HEK293T (cell line): ENCODE measurements at places on chromosomes 4 and X.
A peak's percentile ranks its signal among the peaks of the same experiment; 100 is the strongest.

GRCh38 chrX:77160301-77160700 lies 286.9 kb upstream of the FGF16 start:
- no peak for DNase-seq

DNA sequence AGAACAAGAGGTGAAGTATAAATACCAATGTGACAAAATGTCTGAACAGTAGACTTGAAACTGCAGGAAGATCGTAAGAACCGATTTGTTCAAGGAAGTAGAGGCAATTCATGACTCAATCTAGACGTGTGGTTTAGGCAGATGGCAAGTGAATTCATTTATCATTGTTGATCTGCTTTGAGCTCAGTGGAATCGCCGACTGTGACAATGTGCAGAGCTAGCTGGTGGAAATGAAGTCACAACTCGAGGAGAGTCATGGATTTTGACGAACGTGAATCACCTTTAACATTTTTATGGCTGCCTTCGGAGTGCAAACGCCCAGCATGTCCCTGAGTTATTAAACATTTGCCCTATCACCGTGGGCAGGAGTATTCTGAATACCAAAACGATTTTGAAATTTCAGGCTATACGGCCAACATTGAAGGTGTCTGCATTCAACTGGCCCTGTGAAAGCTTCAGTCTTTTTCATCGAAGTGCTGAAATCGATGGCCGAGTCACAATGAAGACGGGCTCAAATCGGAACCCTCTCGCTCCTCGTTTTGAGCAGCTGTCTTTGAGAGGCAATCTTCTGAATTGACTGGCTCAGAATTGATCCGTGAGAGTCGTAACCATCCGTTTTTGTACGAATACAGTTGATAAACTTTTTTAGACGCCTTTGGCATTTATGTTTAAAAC lies 689 bp upstream of the OGT start:
- DNase-seq = peak; percentile 18

GRCh38 chrX:118631586-118631985 lies 95.8 kb upstream of the IL13RA1 start:
- no peak for DNase-seq

DNA sequence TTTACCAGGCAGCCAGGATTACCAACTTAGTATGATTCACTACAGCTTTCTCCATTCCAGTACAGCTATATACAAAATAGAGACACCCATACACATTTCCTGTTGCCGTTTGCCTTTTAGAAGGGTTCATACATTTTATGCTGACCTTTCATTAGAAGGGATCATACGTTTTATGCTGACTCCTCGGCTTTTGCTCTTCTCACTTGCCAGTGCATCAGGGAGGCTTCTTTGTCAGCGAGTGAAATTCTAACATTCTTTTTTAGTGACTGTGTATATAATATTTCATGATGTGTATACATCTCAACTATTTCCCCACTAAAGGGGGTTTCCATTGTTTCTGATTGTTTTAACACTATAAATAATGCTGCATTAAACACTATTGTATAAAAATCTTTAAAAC lies 552.6 kb downstream of the TRIML1 start:
- no peak for DNase-seq

GRCh38 chrX:44042116-44042515 lies 68.9 kb upstream of the NDP start:
- DNase-seq = no peak

DNA sequence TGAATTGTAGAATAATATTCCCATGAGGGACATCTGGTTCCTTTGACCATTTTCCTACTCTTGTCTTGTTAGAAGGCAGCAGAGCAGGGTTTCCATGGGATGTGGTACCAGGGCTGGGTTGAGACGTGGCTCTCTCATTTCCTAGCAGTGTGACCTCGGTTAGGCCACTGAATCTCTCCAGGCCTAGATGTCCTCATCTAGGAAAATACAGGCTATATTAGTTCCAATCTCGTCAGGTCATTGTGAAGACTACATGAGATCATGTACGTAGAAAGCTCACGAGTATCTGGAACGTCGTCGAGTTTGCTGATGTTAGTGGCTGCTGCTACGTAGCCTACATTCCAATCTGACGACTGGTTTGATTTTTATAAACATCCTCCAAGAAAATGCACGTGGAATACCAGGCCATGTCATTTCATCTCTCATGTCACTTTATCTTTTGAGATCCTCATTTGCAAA lies 278.2 kb upstream of the GATB start:
- DNase-seq = no peak

DNA sequence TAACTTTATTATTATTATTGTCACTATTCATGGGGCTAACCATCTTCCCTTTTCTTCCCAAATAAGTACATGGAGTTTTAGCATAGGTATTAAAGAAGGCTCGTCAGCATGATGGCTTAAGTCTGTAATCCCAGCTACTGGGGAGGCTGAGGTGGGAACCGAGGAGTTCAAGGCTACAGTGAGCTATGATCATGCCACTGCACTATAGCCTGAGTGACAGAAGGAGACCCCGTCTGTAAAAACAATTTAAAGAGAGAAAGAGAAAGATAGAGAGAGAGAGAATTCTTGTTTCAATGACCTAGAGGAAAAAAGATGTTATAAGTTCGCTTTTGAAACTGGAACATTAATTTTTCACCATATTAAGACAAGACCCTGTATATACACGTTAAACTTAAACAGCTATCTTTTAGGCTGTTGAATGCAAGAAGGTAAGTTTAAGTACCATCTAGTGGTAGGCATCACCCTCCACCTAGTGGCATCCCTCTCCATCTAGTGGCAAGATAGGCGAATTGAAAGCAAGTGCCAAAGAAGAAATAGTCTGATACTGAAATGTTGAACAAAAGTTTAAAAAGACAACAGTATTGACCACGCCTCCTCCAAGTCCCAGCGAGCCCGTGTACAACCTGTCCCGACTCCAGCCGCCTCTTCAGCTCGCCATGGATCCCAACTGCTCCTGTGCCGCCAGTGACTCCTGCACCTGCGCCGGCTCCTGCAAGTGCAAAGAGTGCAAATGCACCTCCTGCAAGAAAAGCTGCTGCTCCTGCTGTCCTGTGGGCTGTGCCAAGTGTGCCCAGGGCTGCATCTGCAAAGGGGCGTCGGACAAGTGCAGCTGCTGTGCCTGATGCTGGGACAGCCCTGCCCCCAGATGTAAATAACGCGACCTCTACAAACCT lies 26.0 kb upstream of the YTHDC1 start:
- DNase-seq = peak; percentile 55

- DNase-seq = no peak
Measured at GRCh38 chrX:3037218-3037617, 4.1 kb upstream of the ARSF start.

DNA sequence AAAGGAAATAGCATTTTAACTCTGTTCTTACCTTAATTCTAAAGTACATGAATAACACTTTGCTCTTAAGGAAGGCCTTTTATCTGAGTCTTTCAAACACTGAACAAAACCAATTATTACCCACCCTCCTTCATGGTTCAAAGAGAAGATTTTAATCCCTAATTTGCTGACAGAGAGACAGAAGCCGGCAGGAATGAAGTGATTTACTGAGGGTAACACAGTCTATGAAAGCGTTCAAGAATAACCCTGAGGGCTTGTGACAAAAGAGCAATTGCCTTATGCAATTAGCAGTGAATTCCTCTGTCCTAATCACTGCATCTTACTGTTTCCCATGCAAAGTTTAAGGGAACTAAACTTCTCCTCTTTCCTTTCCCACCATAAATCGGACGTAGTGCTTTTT lies 144.1 kb downstream of the PACRGL start:
- no peak for DNase-seq
